Camera-type eye (tissue), 1 donor: ENCODE measurements at places on chromosomes 5 and 9. TPM values are rescaled to one million over a fixed set of nuclear protein-coding genes. Genes with fewer than 3 reads are reported as not detected.

Gene FKBP15
- total RNA-seq, result 30.4 TPM

Gene OR1J2
- total RNA-seq, result not detected

Gene RFK
- total RNA-seq, result 32.6 TPM

Gene TUSC1
- 15.2 TPM for total RNA-seq

Gene IL4
- total RNA-seq, result not detected

Gene C1QTNF2
- total RNA-seq, result 16.9 TPM

Gene TMEM250
- 23.4 TPM for total RNA-seq

Gene SPINK4
- total RNA-seq, result not detected

Gene TTC23L
- 2.9 TPM for total RNA-seq

Gene IL11RA
- 84.2 TPM for total RNA-seq

Gene PPP3R2
- 0.82 TPM for total RNA-seq

Gene FAM200C
- 25.1 TPM for total RNA-seq

Gene DMRT3
- 0.22 TPM for total RNA-seq

Gene SPZ1
- not detected for total RNA-seq
